GF-D8 (cell line): ENCODE measurements at places on chromosomes 12 and 14.
A peak's percentile ranks its signal among the peaks of the same experiment; 100 is the strongest.

- DNase-seq, result no peak
Measured at GRCh38 chr14:84432676-84433075, 1097.3 kb upstream of the FLRT2 start.

DNA sequence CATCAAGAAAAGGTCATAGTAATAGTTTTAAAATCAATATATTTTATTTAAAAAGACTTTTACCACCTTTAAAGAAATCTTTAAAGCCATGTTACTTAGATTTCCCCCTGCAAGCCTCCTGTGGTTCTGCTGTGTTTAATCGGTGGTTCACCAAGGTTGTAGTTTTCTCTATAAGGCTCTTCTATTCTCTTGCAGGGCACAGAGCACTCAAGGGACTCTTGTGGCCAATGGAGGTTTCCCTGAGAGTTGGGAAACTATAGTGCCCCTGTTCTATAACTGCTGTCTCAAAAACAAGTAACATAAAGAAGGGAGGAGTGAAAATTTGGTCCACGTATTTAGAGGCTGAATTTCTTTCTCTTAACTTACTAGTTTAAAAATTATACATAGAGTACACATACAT is 25.0 kb downstream of the DACT1 start:
- DNase-seq, result no peak

GRCh38 chr14:106309423-106309822 is 783.0 kb downstream of the TMEM121 start:
- DNase-seq, result no peak

- DNase-seq, result no peak
Measured at GRCh38 chr12:115451151-115451779, 767.3 kb upstream of the TBX3 start.

GRCh38 chr14:68824207-68824516 is 31.3 kb upstream of the ZFP36L1 start:
- no peak for DNase-seq

- DNase-seq, result no peak
Measured at GRCh38 chr14:59091976-59092375, 96.5 kb upstream of the DAAM1 start.

DNA sequence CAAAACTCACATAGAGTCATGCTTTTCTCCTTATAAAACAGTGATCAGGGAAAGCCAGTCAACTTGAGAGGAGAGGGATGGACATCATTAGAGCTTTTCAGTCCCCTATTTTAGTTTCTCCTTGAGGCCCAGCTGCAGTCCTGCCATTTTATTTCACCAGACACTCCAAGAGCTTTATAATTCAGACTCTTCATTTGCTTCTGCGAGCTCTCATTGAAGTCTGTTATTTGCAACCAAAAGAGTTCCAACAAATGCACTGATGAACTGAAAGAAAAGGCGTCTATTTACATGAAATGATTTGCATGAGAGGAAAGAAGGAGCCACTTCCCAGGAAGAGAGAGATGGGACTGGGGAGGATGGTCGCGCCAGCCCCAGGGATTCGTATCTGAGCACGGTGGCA is 86.8 kb downstream of the NDUFA12 start:
- DNase-seq, result no peak

- peak; percentile 40 for DNase-seq
Measured at GRCh38 chr14:90759370-90760077, 56.7 kb downstream of the TTC7B start.

DNA sequence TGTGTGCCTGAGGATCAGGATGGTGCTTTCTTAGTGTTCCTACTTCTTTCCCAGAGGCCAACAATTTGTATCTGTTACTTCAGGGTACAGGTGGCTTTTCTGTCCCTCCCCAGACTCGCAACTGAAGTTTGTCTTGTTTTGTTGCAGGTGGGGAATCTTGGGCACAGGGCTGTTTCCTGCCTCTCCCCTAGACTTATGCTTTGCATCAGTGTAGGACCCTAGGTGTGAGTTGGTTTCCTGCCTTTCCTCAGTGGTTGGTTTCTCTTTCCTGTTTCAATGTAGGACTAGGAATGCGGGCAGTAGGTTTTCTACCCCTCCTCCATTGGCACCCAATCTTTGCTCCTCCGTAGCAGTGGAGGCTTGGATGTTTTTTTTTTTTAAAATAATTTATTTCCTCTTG is 87.0 kb downstream of the TRMT5 start:
- DNase-seq, result no peak

GRCh38 chr12:121534495-121535148 is 46.2 kb downstream of the KDM2B start:
- DNase-seq, result no peak

- no peak for DNase-seq
Measured at GRCh38 chr12:53652366-53652765, 23.5 kb downstream of the ATP5MC2 start.

DNA sequence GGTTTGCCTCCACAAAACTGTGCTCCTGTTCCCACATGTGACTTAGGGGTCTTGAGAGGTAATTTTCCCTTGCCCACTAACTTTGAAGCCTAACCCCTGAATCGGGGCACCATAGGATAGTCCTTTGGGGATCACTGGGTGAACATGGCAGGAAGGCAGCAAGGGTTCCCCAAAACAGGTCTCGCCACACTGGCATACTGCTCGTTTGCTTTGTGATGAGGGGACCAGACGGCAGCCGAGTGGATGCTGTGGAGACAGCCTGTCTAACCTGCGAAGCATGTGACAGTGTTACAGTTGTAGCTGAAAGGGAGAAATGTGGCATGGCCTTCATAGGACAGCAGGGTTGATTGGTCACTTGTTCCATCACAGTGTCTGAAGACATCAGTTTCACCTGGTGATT is 42.4 kb downstream of the UBE3B start:
- DNase-seq, result no peak

GRCh38 chr12:112018571-112019237 is 5.5 kb downstream of the ERP29 start:
- no peak for DNase-seq

GRCh38 chr14:100140452-100141078 is 18.9 kb downstream of the DEGS2 start:
- no peak for DNase-seq

- no peak for DNase-seq
Measured at GRCh38 chr12:1279050-1279449, 288.0 kb downstream of the ERC1 start.

GRCh38 chr12:11794751-11795150 is 145.3 kb downstream of the ETV6 start:
- no peak for DNase-seq

DNA sequence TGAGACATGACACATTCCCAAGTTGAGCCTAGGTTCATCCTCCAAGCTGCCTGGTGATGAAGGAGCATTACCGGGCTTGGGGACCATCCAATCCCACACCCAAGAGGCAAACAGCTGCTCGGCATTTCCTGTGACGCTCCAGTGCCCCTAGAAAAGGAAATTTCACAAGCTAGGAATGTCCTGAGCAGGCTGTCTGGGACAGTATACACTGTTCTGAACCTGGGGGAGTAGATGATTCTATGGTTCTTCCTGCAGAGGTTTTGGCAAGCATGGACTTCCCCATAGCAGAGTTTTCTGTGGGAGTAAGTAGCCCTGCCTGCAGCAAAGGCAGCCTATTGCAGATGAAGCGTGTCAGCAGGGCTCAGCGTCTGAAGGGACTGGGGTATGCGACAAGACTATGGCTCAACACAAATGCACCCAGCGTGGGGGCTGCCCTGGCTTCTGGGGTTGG is 47.4 kb upstream of the SRSF5 start:
- peak; percentile 77 for DNase-seq

DNA sequence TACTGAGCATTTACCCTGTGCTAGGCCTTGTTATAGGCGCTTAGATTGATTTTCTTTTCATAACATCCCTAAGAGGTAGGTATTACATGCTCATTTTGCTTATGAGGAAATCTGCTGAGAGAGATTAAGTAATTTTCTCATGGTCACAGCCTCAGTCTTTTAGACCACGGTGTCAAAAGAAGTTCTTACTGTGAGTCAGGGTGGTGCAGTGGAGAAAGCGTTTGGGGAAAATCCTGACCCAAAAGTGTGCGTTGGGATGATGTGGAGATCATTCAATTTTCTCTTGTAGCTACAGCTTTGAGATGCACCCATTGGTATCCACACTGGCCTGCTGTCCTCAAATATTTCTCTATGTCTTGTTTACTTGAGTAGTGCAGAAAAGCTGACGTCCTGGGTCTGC is 8.2 kb downstream of the ANG start:
- no peak for DNase-seq

DNA sequence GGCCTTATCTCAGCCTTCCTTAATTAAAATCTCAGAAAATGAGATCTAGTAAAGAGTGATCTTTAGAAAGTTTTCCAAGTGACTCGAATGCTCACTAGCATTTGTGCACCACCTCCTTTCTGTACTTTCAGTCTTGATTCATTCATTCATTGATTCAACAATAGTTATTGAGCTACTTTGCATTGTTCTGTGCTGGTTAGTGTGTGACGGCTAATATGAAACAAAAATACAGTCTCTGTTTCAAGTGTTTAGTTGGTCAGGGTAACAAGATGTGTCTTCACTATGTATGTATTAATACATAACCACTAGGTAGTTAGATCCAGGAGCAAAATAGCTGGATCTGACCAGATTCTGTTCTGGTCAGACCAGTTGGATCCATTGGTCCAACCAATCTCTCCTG is 100.9 kb downstream of the FAR2 start:
- no peak for DNase-seq

GRCh38 chr12:25695574-25695973 is 142.5 kb upstream of the LMNTD1 start:
- DNase-seq, result no peak

GRCh38 chr14:55279384-55279783 is 8.2 kb downstream of the FBXO34 start:
- DNase-seq, result no peak

- no peak for DNase-seq
Measured at GRCh38 chr14:36105401-36105800, 71.1 kb downstream of the PTCSC3 start.

- no peak for DNase-seq
Measured at GRCh38 chr12:84661786-84662185, 250.8 kb downstream of the SLC6A15 start.

DNA sequence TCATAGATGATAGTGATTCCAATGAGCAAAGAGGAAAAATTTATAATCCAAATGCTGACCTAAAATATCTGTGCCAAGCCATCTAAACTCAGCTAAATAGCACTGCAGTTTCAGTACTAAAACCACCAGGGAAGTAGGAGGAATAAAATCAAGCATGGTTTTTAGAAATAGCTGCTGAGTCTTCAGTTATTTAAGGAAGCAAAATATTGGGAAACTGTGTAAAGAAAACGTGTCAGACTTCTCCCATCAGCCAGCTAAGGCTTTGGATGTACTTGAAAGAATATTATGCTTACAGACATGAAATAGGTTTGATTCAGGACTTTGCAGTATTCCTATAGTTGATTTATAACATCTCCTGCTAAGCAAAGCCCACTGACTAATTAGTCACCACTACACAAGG is 24.7 kb downstream of the CLEC2D start:
- DNase-seq, result no peak

GRCh38 chr12:94779485-94779884 is 129.1 kb upstream of the TMCC3 start:
- no peak for DNase-seq

DNA sequence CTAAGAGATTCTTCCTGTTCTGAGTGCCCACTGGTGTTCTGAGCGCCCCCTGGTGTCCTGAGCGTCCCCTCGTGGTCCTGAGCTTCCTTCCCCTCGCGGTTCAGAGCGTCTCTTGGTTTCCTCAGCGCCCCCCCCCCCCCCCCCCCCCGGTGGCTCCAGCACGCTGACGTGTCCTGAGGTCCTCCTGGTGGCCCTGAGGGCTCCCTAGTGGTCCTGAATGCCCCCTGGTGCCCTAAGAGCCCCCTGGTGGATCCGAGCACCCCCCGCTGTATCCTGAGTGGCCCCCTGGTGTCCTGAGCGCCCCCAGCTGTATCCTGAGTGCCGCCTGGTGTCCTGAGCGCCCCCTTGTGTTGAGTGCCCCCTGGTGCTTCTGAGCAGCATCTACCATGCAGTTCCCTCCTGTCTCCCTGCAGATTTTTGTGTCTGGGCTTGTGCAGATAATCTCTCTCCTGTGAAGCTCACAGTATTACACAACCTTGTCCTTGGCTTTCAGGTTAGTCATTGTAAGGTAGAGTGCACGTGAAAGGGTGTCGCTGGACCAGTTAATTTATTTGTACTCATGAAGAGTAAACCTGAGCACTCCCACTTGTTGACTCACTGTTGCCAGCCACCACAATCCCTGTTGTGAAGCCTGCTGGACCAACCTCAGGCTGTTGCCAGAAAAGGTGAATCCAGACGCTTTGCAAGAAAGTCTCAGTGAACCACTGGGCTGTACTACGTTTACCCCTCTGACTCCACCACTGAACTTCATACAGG is 1168.4 kb downstream of the TMEM121 start:
- DNase-seq, result no peak

- DNase-seq, result no peak
Measured at GRCh38 chr12:51082561-51083125, 753 bp downstream of the CSRNP2 start.

DNA sequence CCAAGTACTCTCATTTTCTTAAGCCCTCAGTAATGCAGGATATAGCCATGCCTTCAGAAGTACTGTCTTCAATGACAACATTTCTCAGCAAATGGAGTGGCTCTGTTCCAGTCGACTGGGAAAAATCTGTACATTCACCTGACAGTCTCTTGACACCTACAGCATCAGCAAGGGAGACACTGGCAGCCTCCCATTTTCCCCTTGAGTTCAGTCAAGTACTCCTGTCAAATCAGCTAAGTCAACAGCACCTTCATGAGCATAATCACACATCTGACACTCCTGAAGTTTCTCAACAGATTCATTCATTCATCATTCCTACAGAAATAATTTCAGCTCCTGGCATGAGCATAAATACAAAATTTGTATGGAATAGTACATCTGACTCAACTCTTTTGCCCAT is 46.1 kb downstream of the INTS13 start:
- DNase-seq, result no peak

GRCh38 chr12:105223352-105223845 is 12.6 kb downstream of the APPL2 start:
- no peak for DNase-seq
